RPMI7951 (cell line): ENCODE measurements at places on chromosomes 4 and X.

DNA sequence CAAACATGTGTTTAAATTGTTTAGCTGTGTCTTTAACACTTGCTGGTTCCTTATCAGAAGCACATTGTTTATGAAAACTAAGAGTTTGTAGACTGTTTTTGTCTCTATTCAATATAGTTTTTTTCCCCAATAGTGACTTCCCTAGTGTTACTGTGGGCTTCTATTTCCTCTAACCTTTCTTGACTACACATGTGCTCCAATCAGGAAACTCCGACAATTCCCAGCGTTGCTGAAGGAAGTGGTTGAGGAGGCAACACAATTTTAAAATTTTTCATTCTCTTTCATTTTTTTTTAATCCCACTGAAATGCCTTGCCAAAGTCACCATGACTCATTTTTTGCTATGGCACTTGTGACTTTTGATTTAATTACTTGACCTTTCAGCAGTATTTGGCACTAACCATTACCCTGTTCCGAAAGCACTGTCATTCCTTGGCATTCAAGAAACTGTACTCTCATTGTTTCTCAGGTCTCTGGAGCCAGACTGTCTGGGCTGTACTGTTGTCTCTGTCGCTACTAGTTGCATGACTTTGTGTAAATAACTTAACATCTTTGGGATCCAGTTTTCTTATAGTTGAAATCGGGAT, 67.6 kb upstream of the FREM3 start:
- peak; percentile 12 for DNase-seq

GRCh38 chr4:15299627-15300026, 128.2 kb upstream of the C1QTNF7 start:
- no peak for DNase-seq

GRCh38 chr4:105970371-105970770, 75.1 kb downstream of the NPNT start:
- no peak for DNase-seq

GRCh38 chr4:17619416-17620105, 5.1 kb downstream of the MED28 start:
- no peak for DNase-seq

- DNase-seq = no peak
Measured at GRCh38 chr4:20480165-20480947, 219.9 kb upstream of the PACRGL start.

DNA sequence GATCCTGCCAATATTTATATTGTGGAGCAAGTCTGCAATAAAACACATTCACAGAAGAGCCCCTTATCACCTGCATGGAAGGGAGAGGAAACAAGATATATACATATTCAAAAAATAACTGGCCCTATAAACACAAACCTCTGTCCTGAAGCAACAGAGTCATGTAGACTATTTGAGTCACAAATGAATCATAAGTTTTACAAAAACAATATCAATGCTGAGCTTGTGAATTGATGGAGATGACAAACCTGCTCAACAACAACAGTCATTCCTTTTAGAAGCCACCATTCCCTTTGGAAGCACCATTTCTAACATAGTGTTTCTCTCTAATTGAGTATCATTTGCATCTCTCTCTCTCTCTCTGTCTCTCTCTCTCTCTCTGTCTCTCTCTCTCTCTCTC, 313.9 kb downstream of the MID1IP1 start:
- DNase-seq = no peak

DNA sequence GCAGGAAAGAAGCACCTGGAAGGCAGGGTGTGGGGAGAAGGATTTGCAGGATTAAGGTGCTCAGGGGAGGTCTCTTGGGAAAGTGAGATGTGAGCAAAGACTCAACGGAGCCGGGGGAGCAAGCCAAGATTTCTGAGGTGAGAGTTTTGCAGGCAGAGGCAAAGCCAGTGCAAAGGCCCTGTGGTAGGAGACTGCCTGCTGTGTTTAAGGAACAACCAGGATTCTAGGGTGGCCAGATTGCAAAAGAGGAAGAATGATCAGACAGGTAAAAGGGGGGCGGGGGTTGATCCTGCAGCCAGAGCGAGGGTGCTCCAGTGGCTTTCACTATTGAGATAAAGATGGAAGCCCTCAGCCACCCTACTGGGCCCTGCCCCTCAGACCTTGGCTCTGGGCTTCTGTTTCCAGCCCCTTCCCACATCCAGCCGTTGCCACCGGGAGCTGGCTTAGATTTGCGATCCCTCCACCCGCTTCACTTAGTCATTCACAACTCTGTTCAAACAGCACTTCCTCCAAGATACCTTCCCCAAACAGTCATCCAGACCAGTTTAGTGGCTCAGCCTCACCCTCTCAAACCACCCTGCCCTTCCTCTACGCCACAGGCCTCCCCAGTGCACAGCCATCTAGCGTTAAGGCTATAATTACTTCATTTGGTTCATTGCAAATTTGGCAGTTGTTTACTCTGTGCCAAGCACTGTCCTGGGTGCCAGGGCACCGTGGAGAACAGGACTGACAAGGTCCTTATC, 23.3 kb upstream of the BCOR start:
- DNase-seq = no peak

GRCh38 chr4:26813698-26814097, 46.9 kb upstream of the STIM2 start:
- DNase-seq = no peak

- DNase-seq = no peak
Measured at GRCh38 chrX:42189576-42189975, 266.2 kb upstream of the CASK start.

- no peak for DNase-seq
Measured at GRCh38 chrX:29461039-29461438, 754.3 kb upstream of the MAGEB2 start.

DNA sequence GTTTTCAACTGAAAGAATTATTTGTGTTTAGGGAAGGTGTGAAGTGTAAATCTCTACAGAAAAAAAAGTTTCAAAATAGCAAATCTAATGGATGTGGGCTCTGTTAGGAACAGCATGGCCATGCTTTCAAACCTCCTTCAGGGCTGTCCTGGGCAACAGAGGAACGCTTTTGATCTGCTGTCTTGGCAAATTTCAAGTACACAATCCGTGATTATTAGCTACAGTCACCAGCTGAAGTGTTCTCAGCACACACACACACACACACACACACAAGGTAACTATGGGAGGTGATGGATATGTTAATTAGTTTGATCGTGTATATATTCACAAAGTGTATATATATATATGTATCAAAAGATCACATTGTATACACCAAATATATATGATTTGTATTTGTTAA, 40.5 kb upstream of the HELT start:
- no peak for DNase-seq

GRCh38 chr4:83651846-83652245, 115.9 kb downstream of the GPAT3 start:
- no peak for DNase-seq

- no peak for DNase-seq
Measured at GRCh38 chr4:5967783-5968182, 50.4 kb downstream of the C4orf50 start.

GRCh38 chrX:39550795-39551361, 546.9 kb downstream of the BCOR start:
- DNase-seq = no peak

GRCh38 chrX:31057691-31058090, 14.2 kb downstream of the FTHL17 start:
- no peak for DNase-seq

DNA sequence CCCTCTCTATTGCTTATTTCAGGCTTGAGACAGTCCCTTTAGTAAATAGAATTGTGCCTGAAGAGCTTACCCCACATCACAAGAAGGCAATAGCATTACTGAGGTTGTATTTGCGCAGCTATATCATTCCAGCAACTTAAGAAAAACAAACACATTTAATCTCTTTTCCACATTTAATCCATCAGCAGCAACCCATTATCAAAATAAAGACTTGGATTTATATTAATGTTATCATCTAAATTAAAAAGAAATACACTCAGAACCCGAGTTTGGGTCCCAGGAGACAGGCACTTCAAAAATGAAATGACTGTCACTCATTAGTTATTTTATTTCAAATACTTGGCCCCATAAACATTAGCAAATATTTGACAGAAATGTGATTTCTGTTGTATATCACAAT, 10.4 kb downstream of the TFDP3 start:
- no peak for DNase-seq

DNA sequence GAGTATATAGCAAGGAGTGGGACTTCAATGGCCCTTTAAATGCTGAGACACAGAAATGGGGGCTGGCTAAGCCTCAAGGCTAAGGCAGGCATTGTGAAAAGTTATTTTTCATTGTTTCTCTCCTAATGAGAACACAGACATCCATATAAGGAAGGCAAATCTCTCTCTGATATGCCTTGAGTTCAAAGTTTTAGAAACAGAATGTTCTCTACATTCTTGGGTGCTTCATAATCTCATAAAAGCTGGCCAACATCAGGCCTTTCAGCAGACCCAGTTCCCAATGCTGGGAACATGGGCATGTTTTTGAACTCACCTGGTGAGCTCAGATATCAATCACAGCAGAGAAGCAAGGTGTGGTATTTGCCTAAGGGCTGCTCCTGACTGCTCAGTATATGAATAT, 19.4 kb upstream of the RAB40A start:
- no peak for DNase-seq

DNA sequence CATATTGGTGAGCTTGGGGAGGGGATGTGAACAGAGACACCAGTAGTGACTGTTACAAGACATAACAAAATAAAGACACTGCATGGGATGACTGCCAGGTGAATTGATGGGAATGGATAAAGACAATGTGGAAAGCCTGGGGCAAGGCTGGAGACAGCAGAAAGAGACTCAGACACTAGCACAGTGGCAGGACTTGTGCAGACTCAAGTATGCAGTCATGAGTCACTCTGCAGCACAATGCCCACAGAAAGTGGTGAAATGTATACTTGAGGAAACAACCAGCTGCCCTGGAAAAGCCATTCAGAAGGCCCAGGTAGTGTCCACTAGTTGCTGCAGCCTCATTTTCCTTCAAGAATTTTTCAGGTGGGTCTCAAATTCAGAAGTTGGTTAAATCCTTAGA, 452.3 kb downstream of the MID1IP1 start:
- peak; percentile 92 for DNase-seq

- no peak for DNase-seq
Measured at GRCh38 chr4:143858456-143858855, 46.9 kb downstream of the GYPE start.

DNA sequence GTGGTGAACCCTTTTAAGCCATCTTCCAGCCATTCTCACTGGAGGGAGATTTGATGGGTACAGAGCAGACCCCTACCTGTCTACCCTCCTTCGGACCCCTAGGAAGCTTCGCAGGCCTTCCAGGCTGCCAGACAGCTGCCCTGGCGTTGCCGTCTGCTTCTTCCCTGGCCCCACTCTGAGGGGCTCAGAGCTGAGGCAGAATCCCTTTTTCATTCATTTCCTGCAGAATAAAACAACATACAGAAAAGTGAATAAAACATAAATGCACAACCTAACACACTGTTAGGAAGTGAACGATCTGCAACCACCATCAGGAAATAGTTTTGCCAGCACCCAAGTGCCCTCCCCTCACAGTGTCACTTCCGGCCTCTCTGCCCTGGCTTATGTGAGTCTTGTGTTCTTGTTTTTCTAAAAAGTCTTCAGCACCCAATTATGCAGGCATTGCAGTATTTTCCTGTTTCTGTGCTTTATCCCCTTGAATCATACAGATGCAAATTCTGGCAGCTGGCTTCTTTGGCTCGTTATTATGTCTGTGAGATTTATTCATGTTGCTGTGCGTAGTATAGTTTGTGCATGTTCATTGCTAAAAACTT, 5.6 kb upstream of the ADD1 start:
- no peak for DNase-seq

DNA sequence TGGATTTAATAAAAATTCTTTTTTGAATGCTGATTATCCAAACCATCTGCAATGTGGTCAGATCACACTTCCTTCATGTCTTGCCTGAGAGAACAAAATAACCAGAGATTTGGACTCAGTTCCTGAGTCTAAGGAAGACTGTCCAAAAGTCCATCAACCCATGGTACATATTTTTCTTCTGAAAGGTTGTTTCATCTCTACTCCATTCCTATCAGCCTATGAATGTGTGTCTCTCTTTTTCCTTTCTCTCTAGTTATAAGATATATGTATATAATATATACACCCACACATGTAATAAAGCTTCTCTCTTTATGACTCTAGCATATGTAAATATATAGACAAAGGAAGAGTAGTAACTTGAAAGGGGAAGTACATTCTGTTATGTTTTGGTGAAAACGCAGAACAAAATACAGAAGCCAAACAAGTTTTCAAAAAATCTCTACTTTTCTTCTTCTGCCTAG, 226.9 kb downstream of the ARHGAP24 start:
- DNase-seq = no peak

GRCh38 chrX:15816886-15817285, 26.6 kb downstream of the ZRSR2 start:
- DNase-seq = peak; percentile 1

- peak; percentile 75 for DNase-seq
Measured at GRCh38 chrX:9356846-9357245, 108.0 kb upstream of the TBL1X start.
